ENCODE measurements at places on chromosomes 16 and 17. TPM values are rescaled to one million over a fixed set of nuclear protein-coding genes. Genes with fewer than 3 reads are reported as not detected.

- DNase-seq: peak; percentile 73
Measured at GRCh38 chr17:81518785-81519283, 6.2 kb upstream of the ACTG1 start.

DNA sequence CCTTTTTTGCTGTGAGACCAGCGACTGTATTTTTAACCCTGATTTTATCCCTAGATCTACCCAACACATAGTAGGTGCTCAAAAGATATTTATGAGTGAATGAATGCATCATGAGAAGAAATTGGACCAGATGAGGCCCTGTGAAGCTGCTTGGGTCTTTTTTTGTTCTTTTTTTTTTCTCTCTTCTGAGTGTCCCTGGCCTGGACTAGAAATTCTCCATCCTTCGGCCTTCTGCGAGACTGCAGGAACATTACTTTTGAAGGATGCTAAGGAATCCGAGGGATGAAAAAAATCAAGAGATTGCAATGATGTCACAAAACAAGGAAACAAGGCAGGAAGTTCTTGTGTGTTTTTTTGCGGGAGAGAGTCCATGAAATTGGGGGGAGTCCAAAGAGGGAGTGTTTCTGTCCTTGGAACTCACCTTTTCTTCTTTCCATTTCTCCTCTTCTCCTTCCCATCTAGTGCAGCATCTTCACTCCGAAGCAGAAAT is 560 bp upstream of the RUSF1 start:
- DNase-seq: no peak

Gene ZNF768
- 30.6 TPM for total RNA-seq

Gene SMIM22
- total RNA-seq: not detected

All from Caco-2 (cell line).